H54 (cell line): ENCODE measurements at places on chromosomes 12 and 14.

DNA sequence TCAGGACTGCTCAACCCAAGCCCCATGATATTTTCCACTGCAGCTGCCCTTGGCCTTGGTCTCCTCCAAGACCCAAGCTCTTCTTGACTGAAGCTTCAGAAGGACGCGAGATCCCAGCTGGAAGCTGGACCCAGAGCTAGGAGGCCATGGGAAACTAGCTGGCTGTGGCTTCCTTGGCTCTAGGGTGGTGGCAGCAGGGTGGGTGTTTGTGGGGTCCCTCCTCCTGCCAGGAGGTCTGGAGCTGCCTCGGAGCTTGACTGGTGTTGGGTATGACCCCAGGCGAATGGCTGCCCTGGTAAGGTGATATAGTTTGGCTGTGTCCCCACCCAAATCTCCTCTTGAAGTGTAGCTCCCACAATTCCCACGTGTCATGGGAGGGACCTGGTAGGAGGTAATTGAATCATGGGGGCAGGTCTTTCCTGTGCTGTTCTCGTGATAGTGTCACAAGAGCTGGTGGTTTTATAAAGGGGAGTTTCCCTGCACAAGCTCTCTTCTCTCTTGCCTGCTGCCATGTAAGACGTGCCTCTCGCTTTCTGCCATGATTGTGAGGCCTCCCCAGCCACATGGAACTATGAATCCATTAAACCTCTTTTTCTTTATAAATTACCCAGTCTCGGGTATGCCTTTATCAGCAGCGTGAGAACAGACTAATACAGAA lies 51.4 kb downstream of the TRPV4 start:
- no peak for DNase-seq

- DNase-seq = no peak
Measured at GRCh38 chr14:74015176-74015575, 3.9 kb downstream of the ENTPD5 start.

DNA sequence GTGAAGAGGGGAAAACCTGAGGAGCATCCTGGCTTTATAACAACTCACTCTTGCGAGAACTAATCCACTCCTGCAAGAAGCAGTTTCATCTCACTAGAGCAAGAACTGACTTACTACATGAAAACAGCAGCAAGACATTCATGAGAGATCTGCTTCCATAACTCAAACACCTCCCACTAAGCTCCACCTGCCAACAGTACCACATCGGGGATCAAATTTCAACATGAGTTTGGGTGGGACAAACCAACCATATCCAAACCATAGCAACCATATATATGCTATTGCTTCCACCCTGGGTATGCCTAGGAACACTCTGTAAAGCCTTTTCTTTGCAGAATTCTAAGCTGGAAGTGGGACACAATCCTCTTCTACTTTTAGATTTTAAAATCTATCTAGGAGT lies 13.9 kb upstream of the AVPR1A start:
- DNase-seq = no peak

DNA sequence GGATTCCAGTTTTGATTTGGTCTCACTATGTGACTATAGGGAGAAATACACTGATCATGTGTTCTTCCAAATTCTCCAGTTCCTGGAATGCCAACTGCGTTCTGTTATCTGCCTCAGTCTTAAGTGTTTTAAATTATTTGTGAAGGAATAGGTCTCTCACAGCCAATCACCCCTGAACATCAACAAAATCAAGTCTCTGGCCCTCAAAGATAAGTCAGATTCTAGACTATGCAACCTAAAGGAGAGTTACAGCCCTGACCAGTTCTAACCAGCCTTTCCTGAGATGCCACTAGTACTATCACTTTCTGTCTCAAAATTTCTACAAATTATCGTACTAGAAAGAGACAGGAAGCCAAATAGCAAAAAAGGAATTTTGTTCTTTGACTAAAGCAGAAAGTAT lies 22.3 kb downstream of the ZFC3H1 start:
- DNase-seq = no peak

DNA sequence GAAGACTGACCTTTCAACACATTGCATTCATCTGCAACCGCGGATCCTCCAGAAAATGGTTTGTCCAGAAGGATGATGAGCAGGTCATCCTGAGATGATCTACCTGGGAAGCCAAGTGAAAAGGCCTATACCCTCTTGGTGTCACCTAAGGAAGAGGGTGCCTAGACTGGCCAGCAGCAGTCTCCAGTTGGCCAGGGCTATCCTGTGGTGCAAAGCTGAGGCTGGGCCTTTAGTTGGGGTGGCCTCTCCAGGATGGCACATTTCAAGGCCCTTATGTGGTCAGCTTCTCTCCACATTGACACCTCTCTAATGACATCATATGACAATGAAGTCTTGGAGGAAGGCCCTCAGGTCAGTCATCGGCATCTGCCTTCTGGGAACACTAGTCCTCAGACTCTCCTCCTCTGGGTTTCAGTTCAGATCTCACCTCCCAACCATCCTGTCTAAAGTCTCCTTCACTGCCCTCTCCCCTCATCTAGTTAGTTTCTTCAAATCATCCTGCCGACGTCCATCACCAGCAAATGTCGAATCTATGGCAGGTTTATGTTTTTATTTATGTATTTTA lies 3.3 kb upstream of the SLC22A17 start:
- no peak for DNase-seq

DNA sequence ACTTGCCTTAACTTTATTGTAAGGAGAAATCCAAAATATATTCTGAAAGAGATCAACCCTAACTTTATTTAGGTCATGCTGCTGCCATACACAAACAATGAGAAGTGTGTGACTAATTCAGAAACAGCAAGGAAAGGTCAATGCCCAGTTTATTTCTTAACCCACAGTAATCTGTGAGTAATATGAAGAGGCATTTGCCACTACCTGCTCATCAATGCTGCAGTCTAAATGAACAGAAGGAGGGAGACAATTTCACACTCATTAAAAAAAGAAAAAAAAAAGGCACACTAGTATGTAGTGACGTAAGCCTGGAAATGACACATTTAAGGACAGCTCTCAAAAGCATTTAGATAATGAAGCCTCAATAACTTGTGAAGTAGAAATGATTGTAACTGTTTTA lies 90.5 kb upstream of the FOXN3 start:
- DNase-seq = peak; percentile 22

- no peak for DNase-seq
Measured at GRCh38 chr12:65821336-65821735, 2.9 kb upstream of the HMGA2 start.

DNA sequence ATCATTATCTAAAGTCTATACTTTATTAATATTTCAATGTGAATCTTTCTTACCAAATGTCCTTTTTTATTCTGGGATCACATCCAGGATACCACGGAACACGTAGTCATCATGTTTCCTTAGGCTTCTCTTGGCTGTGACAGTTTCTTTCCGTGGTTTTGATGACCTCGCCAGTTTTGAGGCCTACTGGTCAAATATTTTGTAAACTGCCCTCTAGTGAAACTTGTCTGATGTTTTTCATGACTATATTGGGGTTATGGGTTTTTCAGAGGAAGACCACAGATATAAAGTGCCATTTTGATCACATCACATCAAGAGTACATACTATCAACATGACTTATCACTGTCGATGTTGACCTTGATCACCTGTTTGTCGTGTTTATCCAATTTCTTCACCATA lies 14.1 kb upstream of the SERPINA6 start:
- DNase-seq = no peak

DNA sequence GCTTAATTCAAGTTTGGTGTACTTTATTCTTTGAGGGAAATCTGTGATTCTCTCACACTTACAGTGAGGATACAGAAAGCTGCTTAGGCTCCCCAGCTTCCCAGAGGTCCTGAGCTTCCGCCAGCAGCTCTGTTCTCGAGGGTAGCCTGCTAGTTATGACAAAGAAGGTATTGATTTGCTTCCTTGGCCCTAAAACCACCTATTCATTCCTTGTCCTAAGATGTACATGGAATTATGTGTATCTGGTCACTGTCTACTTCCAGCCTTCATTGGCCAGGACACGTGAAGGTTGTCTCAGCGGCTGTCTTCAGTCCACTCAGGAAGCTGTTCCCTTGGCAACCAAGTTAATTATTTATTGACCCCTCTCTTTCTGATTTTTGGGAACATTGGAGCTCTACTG lies 55.7 kb downstream of the GALNT8 start:
- DNase-seq = no peak

DNA sequence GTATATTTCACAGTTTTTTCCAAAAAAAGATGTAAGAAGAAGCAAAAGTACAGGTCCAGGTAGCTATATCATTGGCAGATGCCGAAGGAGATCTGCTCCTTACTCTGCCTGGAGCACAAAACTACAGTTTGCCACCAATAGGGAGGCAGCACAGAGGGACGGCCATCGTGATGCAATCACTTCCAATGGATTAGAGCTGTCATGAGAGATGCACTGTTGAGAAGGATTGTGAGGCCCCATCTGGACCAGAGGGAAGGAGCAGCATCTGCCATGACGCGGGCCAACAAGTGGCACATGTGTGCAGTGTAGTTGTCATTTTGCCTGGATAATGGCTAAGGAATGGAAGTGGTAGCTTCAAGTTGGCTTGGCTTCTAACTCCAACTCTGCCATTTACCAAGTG lies 318.8 kb upstream of the FKBP4 start:
- DNase-seq = no peak

DNA sequence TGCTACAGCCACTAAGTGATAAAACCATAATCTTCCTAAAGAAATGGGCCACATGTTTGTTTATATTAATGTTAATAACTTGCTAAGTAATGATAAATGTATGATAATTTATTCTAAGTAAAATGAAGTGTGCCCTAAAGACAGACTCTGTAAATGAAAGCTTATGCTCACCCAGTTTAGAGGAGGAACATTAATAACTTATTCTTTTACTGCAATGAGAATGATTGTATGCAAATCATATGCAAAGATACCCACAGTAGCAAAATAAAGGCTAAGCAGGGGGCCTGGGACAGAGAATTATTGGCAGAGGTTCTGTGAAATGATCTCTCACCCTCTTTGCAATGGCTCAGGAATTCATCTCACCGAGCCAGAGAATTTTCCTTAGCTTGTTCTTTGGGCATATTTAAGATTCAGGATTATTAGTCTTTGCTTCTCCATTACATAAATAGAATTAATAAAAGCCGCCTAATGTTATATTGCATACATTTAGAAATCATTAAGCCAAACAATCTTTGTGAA lies 75.9 kb downstream of the TMEM132D start:
- DNase-seq = no peak

- no peak for DNase-seq
Measured at GRCh38 chr14:65200454-65200853, 98.1 kb upstream of the MAX start.

GRCh38 chr12:53849113-53849512 lies 89.5 kb upstream of the HOXC13 start:
- DNase-seq = no peak

DNA sequence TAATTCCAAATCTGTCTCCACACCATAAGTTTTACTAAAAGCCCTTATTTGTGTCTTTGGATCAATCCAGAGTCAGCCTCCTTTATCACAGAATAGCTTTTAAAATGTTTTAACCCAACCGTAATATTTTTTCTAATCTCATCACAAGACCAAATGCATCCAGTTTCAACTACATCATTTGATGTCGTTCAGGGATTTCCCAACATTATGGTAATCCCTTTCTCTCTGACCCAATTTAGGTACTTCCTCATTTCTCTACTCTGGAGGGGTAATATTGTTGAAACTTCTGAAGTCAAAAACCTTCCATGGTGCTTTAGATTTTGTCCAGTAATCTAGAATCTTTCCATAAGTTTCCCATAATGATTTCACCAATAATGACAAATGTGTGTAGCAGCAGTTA lies 596.8 kb downstream of the SOX5 start:
- no peak for DNase-seq

- DNase-seq = no peak
Measured at GRCh38 chr14:81550001-81550637, 16.5 kb upstream of the SEL1L start.

DNA sequence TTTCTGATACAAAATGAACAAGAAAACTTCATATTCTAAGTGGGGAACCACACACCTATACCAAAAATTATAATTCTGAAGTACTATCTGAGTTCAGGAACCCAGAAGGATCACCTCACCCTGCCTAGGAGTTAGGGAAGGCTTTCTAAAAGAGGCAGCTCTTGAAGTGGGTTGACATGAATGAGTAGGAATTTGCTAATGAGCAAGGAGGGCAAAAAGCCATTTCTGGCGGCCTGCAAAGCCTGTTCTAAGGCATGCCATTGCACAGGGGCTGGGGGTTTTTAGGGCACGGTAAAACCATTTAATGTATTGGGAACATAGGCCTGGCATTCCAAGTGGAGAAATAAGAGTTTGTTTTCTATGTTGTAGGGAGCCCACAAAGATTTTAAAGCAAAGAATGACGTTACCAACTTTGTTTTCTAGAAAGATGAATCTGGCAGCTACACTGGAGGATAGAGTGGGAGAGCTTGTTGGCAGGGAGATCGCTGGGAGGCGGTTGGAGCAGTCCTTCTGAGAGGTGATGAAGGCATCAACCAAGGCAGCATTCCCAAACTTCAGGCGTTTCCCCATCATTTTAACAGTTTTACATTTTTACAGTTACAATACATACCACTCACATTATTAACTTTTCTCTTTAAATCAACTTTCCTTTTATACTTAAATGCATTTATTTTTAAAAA lies 14.1 kb downstream of the IFT43 start:
- DNase-seq = no peak

GRCh38 chr14:65290830-65291229 lies 121.7 kb upstream of the FUT8 start:
- DNase-seq = peak; percentile 77

- no peak for DNase-seq
Measured at GRCh38 chr12:95185854-95186253, 31.4 kb downstream of the FGD6 start.

DNA sequence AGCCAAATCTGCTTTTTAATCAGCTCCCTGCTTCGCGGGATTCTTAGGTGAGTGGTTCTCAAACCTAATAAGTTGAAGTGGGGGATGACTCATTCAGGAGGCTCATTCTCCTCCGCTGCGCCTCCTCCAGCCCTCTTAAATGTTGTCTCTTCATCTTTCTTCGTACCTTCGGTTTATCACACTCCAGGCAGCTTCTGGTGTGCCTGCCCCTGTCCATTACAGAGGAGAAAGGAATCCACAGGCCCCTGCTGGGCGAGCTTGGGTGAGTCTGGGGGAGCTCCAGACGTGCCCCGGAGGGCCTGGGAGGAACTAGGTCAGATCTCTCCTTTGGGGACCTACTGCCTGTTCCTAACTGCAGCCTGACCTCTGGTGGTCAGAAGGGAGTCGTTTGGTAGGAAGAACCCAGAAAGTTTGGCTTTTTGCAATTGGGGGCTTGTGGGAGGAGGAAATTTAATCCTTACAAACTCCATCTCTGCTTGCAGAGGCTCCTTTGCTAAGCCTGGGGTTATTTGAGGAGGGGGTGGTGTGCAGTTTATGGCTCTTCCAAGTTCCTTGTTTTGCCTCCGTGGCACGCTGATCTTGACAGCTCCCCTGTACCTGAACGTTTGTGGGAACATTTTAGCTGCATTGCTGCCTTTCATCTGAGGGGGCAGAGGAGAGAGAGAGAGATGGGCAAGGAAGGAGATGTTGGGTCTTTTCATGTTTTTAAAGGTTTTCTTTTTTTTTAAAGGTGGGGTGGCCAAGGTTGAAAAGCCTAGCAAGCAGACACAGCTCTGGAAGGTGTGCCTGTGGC lies 84.1 kb upstream of the GNG2 start:
- peak; percentile 68 for DNase-seq
